ENCODE measurements at places on chromosomes 6 and 20. TPM values are rescaled to one million over a fixed set of nuclear protein-coding genes. Genes with fewer than 3 reads are reported as not detected.

The SLC35D3 gene
- 0.14 TPM for polyA plus RNA-seq

- DNase-seq = no peak
Measured at GRCh38 chr6:130796313-130796905, 30.8 kb upstream of the SMLR1 start.

DNA sequence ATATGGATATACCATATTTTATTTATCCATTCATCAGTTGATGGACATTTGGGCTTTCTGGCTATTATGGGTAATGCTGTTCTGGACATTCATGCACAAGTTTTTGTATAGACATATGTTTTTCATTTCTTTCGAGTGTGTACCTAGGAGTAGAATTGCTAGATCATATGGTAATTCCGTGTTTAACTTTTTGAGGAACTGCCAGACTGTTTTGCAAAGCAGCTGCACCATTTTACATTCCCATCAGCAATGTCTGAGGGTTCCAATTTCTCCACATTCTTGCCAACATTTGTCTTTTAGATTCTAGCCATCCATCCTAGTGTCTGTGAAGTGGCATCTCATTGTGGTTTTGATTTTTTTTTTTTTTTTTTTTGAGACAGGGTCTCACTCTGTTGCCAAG is 20.8 kb downstream of the SRC start:
- DNase-seq = no peak

DNA sequence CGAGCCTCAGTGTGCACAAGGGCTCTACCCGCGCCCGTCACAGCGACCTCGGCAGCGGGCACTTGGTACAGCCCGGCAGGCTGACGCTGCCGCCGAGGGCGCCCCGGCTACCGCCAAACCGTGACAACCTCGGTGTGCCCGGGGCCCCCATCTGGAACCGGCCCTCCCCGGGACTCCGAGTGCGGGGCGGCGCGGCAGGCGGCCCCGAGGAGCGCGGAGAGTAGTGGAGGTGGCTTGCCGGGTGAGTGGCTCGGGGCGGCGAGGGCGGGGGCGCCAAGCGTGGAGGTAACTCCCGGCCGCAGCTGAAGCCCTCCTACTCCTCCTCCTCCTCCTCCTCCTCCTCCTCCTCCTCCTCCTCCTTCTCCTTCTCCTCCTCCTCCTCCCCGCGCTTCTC is at the start of gene ISM1:
Gene ISM1, plus strand, starts transcription at position 371 of the 394 bp plus-strand sequence. CDS start 503 bp downstream, outside the sequence.
- DNase-seq = no peak
